NCI-H460 (cell line): ENCODE measurements at places on chromosomes 5 and 9.
A peak's percentile ranks its signal among the peaks of the same experiment; 100 is the strongest.

GRCh38 chr5:66074901-66075300 lies 69.2 kb upstream of the SREK1 start:
- no peak for DNase-seq

DNA sequence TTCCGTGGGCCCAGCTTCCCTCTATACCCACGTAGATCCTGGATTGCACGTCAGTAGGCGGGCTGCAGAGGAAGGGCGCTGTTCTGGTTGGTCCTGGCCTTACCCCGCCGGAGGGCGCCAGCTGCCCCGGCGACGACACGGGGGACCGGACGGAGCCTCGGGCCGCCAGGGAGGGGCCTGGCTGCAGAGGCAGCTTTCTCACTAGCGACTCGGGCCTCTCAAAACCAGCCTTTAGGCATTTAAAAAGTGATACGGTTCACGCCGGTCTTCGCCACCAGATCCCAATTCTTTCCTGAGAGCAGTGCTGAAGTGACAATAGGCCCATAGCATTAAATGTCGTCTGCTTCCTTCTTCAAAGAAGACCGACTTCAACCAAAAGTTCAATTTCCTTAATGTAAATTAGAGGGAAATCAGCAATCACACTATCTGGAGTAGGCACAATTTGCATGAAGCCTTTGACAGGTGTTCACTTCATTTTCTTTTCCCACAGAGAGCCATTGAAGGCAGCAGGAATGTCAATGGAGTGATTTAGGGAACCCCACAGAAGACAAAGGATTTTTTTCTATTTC lies 17.6 kb upstream of the UBE2D2 start:
- no peak for DNase-seq

DNA sequence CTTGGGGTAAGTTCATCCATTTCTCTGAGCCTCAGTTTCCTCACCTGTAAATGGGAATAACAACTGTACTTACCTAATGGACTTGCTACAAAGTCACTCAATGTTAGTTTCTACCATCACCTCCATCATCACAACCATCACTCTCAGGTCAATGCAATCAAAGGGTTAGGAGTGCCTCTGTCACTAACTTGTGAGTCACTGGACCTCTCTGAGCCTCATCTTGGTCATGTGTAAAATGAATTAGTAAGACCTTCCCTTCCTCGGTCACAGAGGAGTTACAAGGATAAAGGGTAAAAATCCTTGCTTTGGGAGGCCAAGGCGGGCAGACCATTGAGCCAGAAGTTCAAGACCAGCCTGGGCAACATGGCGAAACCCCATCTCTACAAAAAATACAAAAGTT lies 12.8 kb downstream of the FABP6 start:
- no peak for DNase-seq

DNA sequence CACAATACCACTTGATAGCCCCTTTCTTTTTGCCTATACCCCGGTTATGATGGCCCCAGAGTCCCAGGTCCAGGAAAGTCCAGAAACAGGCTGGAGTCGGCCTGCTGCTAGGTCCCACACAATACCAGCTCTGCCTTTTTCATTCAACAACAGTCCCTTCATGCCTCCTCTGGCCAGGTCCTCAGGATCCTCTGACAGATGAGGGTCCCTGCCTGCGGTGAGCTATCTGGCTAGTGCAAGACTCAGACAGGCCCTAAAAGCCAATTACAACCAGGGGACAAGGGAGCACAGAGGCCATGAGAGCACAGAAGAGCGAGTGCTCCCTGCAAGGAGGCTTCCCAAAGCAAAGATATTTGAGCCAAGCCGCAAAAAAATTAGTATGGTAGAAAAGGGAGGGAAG lies 84.8 kb upstream of the ZBTB43 start:
- no peak for DNase-seq

DNA sequence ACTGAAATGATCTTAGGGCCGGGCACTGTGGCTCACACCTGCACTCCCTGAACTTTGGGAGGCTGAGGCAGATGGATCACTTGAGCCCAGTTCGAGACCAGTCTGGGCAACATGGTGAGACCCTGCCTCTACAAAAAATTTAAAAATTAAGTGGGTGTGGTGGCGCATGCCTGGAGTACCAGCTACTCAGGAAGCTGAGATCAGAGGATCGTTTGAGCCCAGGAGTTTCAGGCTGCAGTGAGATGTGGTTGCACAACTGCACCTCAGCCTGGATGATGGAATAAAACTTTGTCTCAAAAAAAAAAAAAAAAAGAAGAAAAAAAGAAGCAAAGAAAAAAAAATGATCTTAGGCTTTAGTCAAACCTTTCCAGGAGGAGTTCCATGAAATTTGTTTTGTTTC lies 41.8 kb downstream of the MEF2C start:
- DNase-seq = no peak

- no peak for DNase-seq
Measured at GRCh38 chr5:14439087-14439871, 142.3 kb upstream of the OTULINL start.

GRCh38 chr5:139637438-139638089 lies 10.6 kb upstream of the CXXC5 start:
- DNase-seq = peak; percentile 53

DNA sequence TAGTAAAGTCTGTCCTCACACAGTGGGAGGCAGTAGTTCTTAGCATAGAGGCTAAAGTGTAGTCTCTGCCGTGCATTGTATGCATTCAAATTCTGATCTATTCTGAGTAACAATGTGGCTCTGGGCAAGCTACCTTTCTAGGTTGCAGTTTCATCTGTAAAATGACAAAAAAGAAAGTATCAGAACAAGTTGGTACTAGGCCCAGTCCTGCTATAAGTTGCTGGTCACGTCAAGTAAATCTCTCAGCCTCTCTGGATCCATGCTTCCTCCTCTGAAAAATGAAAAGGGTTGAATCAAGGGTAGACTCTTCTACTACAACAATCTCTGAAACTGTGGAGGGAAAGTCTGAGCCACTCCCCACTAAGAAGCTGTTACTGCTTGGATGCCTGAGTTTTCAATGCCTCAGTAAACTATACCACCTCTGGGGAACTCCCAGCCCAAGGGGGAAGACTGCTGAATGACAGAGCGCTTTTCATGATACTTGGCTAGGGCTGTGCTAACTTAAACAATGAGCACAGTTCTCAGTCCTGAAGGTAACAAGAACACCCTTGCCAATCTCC lies 34.5 kb upstream of the SPARC start:
- DNase-seq = no peak

DNA sequence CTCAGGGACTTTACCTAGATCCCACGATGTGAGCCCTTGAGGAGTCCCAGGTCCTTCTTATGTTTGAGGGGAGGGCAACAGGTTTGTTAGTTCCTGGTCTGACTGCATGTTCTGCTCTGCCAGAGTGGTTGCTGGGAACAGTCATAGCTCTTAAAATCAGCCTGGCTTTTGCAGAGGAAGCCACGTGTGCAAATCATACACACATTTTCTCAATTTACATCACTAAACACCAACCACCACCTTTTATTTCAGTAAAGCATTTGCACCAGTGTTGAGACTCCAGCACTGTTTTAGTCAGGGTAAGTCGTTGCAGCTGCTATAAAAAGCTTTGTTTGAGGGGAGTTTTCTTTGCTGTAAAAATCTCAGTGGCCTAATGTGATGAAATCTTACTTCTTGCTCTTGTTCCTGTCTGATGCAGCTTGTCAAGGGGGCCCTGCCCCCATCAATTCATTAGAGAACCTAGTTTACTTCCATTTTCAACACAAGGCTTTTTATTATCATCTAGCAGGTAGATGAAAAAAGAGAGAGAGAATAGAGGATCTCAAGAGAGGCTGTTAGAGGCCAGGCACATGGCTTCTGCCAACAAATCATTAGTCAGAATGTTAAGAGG lies 70.3 kb upstream of the VCAN start:
- DNase-seq = no peak

GRCh38 chr5:32434221-32434620 lies 10.3 kb downstream of the ZFR start:
- no peak for DNase-seq
